Aorta (tissue), 5 donors: ENCODE measurements at places on chromosomes 4 and X.

DNA sequence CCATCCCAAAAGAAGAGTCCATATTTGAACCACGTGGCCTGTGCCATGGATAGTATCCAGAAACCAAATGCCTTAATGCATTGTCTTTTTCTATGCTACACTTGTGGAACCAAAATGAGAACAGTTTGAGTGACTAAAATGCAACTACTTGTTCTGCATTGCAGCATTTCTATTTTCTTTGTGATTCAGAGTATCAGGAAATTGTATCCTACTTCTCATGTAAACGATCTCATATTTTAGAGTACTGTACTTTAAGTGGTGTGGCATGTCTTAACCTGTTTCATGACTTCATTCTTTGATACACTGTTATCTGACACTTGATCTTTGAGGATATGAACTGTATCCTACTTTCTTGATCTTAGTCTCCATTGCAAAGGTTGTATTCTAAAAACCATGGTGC lies 167.2 kb upstream of the WDR1 start:
- DNase-seq = no peak

GRCh38 chr4:179539641-179540040 lies 2097.4 kb upstream of the AGA start:
- DNase-seq = no peak

GRCh38 chrX:16772460-16772859 lies 13.8 kb upstream of the TXLNG start:
- DNase-seq = no peak

DNA sequence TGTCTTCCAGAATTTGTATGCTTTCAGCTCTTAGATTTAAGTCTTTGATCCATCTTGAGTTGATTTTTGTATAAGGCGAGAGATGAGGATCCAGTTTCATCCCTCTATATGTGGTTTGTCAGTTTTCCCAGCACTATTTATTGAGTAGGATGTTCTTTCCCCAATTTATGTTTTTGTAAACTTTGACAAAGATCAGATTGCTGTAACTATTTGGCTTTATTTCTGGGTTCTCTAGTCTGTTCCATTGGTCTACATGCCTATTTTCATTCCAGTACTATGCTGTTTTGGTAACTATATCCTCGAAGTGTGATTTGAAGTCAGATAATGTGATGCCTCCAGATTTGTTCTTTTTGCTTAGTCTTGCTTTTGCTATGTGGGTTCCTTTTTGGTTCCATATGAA lies 60.7 kb downstream of the IL15 start:
- no peak for DNase-seq

DNA sequence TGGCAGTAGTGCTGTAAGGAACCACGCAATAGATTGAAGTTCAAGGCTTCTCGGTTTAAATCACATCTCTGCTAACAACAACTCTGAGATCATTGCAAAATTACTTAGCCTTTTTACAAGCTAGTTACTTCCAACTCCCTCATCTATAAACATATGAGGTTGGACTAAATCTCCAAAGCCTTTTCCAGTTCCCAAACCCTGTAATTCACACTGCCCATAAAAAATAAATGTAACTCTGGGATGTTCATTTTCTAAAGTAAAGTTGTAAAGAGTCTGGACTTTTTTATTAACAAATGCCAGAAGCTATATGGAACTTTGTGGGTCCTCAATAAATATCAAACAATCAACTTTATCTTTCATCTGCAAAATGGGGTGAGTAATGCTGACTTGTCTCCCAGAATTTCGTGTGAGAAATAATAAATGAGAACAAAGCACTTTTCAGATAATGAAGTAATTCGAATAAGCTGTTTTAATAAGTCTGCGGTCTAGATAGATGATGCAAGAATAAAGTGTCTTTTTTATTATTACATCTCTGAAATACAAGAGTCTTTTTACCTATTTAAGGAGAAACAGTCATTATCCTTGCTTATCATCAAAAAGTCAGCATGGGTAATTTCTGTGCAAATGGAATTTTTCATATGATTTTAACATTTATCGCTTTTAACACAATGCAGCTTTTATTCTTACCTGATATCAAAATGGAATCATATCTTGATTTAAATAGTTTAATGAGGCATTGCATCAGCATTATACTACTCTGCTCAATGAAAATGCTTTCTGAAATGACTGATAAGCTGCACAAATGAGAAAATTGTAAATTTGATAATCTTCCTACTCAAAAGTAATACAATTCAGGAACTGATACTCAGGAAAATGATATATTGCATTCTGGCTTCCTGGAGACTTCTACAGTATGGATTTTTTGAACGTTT lies 252.6 kb downstream of the BANK1 start:
- DNase-seq = no peak

DNA sequence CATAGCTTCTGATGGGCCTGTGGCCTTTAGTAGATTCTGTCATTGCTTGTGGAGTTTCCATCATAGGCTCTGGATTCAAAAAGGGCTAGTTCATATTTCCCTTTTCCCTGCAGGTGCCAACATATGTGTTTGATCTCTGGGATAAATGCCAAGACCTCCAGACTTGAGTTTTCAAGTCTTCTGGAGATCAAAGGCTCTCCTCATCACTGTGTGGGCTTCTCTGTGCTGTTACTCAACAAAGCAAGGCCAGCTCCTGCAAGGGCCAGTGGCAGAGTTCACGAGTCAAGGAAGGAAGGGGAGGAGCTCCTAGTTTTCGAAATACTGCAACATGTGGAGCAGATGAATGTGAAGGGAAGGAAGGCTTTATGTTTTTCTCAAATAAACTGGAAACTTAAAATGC lies 62.7 kb upstream of the SCML1 start:
- no peak for DNase-seq

- DNase-seq = no peak
Measured at GRCh38 chrX:132426695-132427281, 62.0 kb downstream of the MBNL3 start.

GRCh38 chr4:185394568-185395237 lies 1.0 kb downstream of the LRP2BP start:
- DNase-seq = no peak

DNA sequence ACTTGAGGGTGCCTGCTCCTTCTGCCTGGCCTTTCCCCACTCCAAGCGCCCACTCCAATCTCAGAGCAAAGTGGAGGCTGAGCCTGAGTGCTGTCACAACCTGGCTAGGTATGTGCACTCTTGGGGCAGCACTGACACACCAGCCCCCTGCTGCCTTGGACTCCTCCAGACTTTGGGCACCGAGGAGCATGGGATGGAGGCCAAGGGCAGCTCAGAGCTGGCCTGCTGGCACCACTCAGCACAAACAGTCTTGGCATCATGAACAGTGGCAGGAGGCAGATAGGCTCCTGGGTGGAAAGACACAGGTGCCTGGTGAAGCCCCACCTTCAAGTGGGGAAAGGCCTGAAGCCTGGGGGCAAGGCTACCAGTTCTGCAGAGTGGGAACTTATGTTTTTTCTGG lies 91.8 kb downstream of the KCNIP4 start:
- DNase-seq = no peak

DNA sequence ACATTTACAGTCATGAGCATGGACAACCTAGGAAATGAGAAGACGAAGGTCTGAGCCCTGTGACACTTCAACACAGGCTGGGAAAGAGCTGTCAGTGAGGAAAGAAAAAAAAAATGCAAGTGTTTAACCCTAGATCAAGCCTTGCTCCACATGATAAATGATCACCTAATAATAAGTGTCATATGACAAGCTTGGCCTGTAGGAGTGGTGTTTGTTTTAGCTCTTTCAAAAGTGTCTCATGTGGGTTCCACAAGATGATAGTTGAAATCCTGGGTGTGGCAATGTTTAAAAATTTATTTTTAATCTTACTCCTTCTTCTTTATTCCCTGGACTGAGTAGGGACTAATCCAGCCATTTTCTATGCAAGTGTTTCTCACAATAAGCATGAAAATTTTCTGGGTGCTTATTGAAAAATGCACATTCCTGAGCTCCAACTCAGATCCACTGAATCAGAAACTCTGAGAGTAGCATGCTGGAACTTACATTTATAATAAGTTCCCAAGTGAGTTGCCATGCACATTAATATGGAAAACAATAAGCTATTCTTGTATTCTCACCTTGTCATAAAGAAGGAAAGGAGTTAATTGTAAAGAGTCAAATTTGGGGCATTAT lies 138.3 kb downstream of the AREG start:
- no peak for DNase-seq

DNA sequence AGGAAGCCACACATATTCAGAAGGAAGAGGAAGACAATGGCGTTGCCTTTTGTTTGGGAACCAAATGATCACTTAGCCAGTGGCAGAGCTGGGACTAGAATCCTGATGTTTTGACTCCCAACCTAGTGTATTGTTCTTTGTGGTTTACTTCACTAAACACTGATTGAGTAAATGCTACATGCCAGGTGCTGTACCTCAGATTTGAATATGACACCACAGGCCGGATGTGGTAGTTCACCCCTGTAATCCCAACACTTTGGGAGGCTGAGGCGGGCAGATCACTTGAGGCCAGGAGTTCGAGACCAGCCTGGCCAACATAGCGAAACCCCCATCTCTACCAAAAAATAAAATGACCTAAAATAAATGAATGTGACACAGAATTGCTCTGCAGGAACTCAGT lies 8.4 kb downstream of the NDUFA1 start:
- no peak for DNase-seq

- DNase-seq = no peak
Measured at GRCh38 chr4:74499986-74500781, 55.2 kb downstream of the AREG start.

GRCh38 chrX:121122332-121122731 lies 74.9 kb downstream of the GLUD2 start:
- DNase-seq = no peak

DNA sequence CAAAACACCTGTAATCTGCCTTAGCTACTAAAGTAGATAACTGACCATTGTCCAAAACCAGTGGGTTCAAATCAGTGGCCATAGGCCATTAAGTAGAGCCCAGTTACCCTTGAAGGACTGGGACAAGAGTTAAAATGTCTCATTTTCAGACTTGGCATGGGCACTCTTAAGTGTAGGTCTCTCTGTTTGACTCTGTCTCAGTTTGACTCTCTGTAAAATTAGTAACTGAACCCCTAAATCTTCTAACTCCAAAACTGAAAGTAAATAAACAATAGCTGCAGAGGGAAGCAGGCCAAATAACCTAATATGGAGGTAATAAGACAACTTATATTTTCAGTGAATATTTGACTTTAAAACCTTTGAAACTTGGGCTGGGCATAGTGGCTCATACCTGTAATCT lies 89.1 kb downstream of the SLC16A2 start:
- DNase-seq = no peak

DNA sequence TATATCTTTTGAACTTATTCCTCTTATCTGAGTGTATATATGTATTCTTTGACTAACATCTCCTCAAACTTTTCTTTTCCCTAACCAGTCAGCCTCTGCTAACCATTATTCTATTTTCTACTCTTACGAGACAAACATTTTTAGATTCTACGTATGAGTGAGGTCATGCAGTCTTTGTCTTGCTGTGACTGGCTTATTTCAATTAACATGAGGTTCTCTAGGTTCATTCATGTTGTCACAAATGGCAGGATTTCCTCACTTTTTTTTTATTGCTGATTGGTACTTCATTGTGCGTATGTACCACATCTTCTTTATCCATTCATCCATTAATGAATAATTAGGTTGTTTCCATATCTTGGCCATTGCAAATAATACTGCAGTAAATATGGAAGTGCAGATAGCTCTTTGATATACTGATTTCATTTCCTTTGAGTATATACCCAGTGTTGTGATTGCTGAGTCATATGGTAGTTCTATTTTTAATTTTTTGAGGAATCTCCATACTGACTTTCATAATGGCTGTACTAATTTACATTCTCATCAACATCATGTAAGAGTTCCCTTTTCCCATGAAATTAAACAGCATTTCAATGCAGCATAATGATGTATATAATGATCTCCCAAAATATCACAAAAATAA lies 80.1 kb downstream of the HS3ST1 start:
- no peak for DNase-seq

DNA sequence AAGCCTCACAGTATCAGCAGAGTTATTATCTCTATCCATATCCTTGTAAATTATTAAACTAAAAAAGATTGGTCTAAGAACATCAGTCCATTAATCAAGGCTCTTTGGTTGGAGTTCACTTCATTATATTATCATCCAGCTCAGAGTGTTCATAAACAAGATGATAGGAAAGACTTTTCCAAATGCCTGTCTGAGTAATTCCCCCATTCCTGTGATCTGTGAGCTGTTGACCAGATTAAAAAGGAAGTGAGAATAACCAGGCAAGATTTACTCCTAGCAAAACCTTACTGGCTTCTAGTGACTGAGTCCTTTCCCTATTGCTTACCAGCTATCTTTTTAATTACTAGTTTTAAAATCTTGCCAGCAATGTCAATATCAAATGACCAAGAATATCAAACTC lies 14.9 kb downstream of the PKD2 start:
- no peak for DNase-seq

- no peak for DNase-seq
Measured at GRCh38 chr4:133498149-133498548, 349.1 kb downstream of the PCDH10 start.

GRCh38 chr4:2287594-2287915 lies 25.6 kb upstream of the MXD4 start:
- peak; percentile 62 for DNase-seq

DNA sequence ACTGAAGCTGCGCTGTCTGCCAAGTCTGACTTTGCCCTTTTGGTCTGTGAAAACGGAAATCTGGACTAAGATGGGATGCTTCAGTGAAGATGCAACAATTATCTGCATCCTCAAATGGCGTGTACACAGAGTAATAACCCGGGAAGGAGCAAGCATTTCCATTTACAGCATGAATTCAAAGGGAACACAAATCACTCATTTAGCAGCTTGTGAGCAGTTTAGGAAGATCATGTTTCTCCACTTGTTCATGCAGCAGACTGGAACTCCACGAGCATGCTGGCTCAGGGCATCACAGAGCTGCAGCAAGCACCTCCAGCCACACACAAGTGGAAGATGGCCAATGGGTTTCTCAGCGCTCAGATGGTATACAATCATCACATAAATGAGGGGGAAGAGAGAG lies 175.5 kb downstream of the NLGN4X start:
- no peak for DNase-seq

GRCh38 chrX:118589227-118589626 lies 93.6 kb downstream of the DOCK11 start:
- DNase-seq = no peak

GRCh38 chr4:40630335-40631021 lies 814 bp upstream of the RBM47 start:
- peak; percentile 70 for DNase-seq
